ENCODE measurements at places on chromosomes 5 and 9.
A peak's percentile ranks its signal among the peaks of the same experiment; 100 is the strongest.

- no peak for DNase-seq
Measured at GRCh38 chr5:113302120-113302519, 132.7 kb downstream of the TSSK1B start.

- DNase-seq = no peak
Measured at GRCh38 chr5:20469390-20469789, 481.4 kb upstream of the CDH18 start.

GRCh38 chr5:141882594-141883183, 4.5 kb upstream of the PCDH1 start:
- DNase-seq = no peak

- DNase-seq = no peak
Measured at GRCh38 chr9:91907484-91908292, 42.3 kb downstream of the ROR2 start.

DNA sequence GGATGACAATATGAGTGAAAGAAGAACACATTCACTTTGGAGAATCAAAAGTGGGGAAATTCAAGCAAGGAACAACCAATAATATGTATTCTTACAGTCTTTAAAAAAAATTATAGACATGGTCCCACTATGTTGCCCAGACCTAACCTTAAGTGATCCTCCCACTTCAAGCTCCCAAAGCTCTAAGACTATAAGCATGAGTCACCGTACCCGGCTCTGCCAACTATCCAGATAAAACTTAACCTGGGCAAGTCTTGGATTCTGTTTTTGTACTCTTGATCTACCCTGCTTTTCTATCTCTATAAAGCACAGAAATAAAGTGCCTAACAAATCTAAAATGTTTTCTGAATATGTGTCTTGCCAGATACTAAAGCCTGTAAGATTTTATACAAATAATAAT, 30.9 kb downstream of the CEMIP2 start:
- no peak for DNase-seq

DNA sequence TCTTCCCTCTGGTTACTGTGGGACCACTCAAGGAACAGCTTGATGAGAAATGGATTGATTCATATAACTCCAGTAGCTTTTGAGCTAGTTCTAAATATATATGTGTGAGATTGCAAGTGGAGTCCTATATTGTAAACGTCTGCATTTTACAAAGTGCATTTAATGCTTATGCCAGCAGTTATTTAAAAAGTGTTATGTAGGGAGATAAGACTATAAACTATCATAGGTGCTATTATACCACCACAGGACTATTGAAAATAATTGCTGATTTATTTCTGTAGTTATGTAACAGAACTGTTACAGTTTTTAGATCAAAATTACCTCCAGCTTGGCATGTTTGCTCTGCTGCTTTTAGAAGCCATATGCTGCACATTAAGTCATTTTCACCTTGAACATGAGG, 36.2 kb downstream of the PTCD2 start:
- no peak for DNase-seq

GRCh38 chr5:17395106-17395880, 102.7 kb upstream of the TAF11L2 start:
- DNase-seq = no peak

GRCh38 chr5:6713274-6714225, at the start of gene TENT4A:
Gene TENT4A, plus strand, starts transcription at chr5:6713432. Its CDS starts 552 bp downstream, at chr5:6713984.
- no peak for DNase-seq

DNA sequence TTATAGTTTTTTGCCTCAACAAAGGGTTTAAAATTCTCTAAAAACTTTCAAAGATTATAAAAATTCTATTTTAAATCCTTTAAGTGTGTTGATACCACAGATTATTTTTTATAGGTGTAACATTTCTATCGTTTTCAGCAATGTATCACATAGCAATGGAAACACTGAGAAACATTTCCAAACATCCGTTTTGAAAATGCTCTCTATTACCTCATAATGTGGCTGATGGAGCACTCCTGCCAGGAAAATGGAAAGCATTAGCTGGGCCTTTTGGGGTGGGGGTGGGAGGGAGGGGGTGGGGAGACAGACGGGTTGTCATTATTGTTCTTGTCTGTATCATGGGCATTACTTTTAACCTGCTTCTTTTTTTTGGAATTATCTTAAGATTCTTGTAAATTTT, 516.5 kb downstream of the ACTL7B start:
- DNase-seq = no peak

GRCh38 chr5:37490120-37490810, 111.1 kb downstream of the WDR70 start:
- DNase-seq = no peak

DNA sequence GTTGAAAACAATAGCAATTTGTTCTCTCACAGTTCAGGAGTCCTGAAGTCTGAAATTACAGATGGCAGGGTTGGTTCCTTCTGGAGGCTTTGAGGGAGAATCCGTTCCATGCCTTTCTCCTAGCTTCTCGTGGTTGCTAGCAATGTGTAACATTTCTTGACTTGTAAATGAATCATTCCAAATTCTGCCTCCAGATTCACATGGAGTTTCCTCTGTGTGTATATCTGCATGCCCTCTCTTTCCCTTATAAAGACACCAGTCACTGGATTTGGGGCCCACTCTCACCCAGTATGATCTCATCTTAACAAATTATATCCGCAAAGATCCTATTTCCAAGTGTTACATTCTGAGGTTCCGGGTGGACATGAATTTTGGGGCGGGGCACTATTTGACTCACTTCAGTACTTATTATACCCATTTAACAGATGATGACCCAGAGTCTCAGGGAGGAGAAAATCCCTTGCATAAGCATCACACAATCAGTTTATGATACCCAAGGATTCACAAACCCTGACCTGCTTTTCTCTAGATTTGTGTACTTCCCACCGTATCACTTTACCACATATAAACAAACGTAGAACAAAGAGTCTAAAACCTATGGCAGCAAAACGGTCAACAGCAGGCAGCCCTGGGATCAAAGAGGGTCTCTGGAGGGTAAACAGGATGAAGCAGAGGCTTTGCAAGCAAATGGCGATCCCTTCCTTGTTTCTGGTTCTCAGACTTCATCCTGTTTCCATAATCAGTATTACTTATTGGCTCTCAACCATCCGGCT, 93.7 kb downstream of the C9orf152 start:
- DNase-seq = no peak

DNA sequence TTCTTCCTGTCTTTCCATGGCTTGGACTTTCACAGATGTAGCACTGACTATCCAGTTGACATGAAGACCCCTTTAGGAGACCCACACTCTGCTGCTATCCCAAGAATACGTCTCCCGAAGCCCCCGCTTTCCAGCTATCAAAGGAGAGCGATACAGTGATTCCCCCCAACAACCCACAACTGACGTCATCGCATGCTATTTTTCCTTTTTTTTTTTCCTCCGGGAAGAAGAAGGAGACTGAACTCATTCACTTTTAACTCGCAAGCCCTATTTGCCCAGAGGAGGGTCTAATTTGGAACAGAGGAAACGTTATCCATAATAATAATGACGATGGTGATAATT, 2.1 kb downstream of the PAPPA start:
- peak; percentile 65 for DNase-seq

- peak; percentile 76 for DNase-seq
Measured at GRCh38 chr9:106916466-106917235, 53.7 kb downstream of the ZNF462 start.

- DNase-seq = peak; percentile 49
Measured at GRCh38 chr9:136690104-136690805, 3.0 kb upstream of the AGPAT2 start.

DNA sequence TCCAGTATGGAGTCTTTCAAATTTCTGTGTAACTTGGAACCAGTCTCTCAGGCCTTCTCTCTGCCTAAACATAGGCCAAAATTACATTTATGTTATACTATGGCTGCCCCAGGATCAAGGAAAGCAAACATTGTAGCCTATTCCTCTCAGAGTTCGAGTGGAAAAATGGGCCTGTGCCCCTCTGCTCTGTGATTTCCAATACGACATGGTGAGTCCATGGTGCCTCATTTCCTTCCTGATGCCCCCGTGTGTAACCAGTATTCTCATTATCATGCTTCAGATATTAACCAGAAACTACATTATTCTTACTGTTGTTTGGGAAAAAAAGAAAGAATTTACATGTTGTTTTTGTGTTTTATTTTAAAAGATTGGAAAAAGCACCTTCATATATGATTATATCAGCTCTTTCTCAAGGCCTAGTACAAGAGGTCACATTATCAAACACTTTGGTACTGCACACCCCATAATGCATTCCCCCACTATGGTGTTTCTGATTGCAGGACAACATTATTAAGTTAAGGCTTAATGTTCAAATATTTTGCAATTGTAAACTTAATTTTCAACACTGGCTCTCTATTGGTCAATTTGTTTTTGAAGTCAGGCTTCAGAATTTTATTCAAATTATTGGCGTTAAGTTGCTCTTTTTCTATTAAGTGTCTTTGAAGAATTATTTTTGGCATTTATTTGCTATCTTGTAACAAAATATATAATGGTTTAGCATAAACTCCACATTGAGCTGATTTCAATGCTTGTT, 151.8 kb upstream of the SLC27A6 start:
- no peak for DNase-seq

GRCh38 chr9:79408617-79409016, 163.1 kb upstream of the TLE4 start:
- no peak for DNase-seq

GRCh38 chr9:70561786-70562395, 147.4 kb upstream of the KLF9 start:
- DNase-seq = no peak

DNA sequence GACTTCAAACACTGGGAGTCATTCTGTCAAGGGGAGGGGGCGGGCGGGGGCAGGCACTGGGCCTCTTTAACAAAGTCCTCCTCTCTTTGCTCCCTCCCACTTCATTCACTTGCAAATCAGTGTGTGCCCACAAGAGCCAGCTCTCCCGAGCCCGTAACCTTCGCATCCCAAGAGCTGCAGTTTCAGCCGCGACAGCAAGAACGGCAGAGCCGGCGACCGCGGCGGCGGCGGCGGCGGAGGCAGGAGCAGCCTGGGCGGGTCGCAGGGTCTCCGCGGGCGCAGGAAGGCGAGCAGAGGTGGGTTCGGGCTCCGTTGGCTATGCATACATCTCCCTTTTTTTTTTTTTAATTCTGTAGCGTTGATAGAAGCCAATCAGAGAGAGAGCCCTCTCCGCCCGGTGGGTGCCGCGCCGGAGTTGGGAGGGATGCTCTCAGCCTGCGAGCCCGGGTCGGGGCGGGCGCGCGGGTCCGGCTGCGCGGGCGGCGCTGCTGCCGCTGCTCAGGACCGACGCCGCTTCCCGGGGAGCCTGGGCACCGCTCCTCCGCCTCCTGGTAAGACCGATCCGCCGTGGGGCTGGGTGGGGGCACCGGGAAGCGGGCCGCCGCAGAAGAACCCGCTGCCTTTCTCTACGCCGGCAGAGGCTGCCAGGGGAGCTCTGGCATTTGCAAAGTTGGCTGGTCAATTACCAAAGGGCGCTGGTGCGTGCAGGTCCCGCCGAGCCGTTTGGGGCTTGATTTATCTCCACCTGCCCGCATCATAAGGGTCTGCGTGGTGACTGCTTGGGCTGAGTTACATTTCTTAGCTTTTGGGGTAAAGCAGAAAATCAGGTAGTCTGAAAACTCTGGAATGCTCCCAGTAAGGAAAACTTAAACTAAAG, at the start of gene CDH6:
Gene CDH6, plus strand, starts transcription at position 96 of the 877 bp plus-strand sequence. CDS start 73,788 bp downstream, outside the sequence.
- no peak for DNase-seq

DNA sequence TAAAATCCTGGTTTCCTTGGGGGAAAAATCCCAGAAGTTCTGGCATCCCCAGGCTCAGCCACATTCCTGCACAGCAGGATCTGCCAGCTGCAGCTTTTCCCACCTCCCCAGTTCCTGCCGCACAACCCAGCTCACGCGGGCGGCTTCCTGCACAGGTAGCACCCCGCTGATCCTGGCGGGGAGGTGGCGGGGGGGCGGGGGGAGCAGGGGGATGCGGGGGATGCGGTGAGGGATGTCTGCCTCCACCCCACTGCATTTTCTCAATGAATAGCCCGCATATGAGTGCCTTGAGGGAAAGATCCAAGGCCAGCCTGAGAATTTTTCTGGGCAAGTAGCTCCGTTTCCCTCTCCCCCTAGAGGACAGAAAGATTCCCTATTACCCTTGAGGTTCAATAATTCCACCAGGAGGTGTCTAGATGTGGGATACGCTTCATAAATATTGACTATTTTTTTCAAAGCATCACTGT, 21.1 kb downstream of the GFPT2 start:
- DNase-seq = no peak

DNA sequence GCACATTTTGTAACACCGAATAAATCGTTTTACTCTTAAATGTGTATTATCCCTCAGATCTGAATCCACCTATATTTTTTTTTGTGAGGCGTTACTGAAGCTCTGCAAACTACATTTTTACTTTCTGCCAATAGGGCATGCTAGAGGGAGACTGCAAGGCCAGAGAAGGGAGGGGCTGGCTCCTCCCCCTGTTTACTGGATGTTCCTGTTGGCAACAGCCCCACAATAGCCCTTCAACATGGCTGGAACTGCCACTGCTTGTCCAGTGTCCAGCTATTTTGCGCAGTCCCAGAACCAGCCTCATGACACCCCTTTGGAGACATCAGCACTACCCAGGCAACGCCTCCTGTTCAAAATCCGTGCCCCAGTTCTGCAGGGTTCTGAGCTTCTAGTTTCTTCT, 85.4 kb upstream of the MIER3 start:
- no peak for DNase-seq

- DNase-seq = peak; percentile 68
Measured at GRCh38 chr9:131227112-131227958, 49.0 kb downstream of the FAM78A start.

- no peak for DNase-seq
Measured at GRCh38 chr9:75106857-75107256, 18.5 kb downstream of the OSTF1 start.

- DNase-seq = peak; percentile 42
Measured at GRCh38 chr5:54676481-54677340, 159.2 kb downstream of the SNX18 start.

DNA sequence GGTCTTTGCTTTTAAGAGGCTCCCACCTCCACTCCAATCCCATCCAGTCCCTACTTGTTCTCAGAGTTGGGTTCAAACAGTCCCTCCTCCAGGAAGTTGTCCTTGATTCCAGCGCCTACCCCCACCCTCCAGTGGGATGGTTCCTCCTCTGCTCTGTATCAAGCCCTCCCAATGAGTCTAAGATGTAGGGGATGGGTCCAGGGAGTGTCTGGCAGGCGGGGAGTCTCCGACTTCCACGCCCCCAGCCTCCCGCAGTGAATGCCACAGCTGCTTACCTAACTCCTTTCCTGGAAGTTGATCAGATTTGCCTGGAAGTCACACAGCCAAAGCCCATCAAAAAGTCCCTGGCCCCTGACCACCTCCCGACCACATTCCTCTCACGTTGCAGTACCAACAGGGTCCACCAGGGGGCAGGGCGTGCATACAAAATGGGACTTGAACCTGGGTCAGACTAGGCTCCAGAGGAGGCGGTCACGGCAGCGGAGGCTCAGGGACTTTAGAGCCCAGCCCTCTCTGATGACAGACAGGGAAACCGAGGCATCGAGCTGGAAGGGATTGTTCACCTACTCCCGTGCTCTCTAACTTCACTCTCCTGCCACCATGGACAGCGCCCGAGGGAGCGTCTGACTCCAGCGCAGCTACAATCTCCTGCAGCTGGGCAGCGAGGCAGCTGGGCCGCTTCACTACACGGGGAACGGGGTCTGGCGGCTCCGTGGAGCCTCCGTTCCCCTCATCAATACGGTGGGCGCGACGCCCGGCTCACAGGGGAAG, 25.0 kb upstream of the TDRD7 start:
- peak; percentile 59 for DNase-seq
